ENCODE measurements at places on chromosomes 2 and 18.

DNA sequence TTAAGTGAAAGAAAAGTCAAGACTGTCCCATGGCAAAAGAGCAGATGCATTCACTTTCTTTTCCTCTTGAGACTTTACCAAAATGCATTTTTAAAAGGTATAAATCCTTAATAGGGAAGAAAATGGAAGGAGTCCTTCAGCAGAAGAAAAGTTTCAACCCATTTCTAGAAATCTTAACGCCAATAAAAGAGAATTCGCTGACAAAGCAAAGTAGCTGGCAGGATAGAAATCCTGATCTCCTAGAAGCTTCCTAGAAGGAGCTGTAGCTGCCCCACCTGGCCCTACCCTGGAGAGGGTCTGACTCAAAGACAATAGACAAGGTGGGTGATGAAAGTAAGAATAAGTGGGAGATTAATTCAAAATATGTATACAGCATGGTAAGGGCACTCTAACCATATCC is 144.9 kb upstream of the PKDCC start:
- DNase-seq, result no peak

- DNase-seq, result no peak
Observed at GRCh38 chr2:98895901-98896300, 40.1 kb downstream of the CRACDL start.

DNA sequence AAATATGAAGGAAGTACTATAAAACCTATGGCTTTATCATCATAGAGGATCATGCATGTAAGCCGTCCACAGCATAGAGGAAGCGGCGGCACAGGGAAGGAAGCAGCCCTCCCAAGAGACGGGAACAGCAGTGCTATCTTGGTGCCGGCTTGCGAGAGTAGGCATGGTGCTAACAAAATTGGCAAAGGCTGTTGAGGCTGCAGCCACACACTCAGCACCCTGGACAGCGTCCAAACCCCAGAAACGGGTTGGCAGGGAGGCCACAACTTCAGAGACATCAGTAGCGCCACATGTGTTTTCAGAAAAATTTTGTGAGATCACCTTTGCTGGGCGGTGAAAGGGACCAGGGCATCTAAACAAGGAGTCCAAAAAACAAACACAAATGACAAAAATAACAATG is 37.7 kb downstream of the NETO1 start:
- no peak for DNase-seq

DNA sequence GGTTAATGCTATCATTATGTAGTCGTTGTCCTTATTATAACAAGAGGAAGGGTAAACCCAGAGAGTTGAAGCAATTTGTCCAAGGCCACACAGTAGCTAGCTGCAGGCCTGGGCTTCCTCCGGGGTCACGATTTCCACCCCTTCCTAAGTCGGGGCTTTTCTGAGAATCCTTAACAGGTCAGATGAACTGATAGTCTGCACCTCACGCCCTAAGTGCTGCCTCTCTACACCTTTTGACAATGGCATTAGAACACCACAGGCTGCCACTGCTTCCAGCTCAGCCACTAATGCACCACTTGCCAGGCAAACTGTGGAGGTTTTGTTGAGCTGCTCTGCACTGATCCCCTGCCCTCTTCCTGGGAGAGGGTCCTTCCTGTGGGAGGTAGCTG is 37.7 kb downstream of the FOSL2 start:
- no peak for DNase-seq

- DNase-seq, result no peak
Observed at GRCh38 chr2:207181526-207182274, 16.0 kb upstream of the KLF7 start.

DNA sequence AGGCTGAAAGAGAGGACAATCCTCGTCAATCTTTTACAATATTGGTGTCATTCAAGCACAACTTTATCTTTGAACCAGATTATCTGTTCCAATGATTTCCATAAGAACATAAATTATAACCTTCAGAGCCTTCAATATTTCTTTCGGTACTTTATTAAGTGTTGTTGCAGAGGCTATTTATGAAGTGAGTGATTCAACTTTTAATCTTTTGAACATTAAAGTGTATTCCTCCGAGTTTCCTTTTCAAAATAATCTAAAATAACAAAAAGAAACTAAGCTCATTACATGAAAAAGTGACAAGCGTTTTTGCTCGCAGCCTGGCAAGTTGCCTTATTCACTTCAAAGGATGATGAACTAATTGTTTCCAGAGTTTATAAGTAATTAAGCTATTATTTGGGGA is 149.0 kb downstream of the MEIS1 start:
- DNase-seq, result no peak

- DNase-seq, result no peak
Observed at GRCh38 chr2:231957913-231958763, 3.4 kb upstream of the DIS3L2 start.

GRCh38 chr2:220001751-220002150 is 374.3 kb downstream of the SLC4A3 start:
- DNase-seq, result no peak

- no peak for DNase-seq
Observed at GRCh38 chr18:48797841-48798255, 152.9 kb downstream of the SMAD7 start.

DNA sequence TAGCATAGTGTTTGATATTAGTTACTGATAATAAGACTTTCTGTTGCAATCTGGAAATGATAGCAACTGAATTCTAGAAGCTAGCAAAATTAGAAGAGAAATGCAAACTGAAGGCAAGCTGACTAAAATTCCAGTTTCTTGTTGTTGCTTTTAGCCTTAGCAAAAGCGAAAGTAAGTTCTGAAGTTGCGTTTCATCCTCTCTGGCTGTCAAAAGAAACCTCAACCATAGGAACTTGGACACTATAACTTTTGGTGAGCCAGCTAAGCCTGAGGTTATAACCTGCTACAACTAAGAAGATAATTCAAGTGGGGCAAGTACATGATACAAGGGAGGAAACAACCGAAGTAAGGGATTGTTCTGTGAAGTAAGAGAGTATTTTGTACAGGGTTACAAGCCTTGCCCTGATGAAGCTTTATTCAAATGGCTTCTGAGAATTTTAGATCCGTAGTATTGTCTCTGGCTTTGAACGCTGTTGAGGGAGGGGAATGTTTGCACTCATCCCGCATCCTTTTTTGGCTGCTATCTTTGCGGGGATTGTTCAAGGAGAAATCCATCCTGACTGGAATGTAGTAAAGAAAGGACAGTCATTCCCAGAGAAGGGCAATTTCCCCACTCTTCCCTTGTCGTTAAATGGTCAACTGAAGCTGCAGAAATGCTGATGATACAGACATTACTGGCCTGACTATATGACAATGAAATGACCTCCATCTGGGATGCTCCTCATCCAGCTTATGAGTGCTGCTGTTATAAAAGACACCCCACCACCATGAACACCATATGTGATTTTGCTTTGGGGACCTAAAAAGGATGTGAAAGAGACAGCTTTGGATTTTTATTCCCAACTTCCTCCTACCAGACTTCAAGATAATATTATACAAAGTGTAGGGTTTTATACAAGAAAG is 7.0 kb upstream of the TMX3 start:
- DNase-seq, result no peak

GRCh38 chr2:134272806-134273205 is 18.9 kb downstream of the MGAT5 start:
- DNase-seq, result no peak

DNA sequence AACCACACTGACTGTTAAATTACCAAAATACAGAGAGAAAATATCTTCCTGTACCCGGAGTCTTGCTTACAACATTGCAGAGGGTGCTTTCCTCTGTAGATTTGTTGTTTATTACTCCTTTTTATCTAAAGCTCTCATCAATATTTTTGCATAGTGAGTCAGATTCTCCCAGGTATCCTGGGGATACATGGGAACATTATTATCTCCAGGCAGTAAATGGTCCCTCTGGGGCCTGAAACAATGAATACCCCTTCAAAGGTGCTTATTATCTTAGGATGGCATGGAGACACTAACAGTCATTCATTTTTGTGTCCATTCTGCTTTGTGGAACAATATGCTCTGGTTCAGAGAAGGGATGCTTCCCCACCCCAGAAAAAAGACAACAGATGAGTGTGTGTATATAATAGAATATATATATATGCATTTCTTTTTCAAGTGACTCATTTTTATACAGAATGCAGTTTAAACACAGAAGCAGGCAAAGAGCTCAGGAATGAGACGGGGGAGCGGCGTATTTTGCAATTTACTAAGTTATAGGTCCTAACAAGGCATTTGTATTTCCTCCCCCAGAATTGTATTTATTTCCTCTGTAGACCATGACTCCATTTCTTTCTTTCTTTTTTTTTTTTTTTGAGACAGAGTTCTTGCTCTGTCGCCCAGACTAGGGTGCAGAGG is 424.8 kb upstream of the ZEB2 start:
- no peak for DNase-seq

DNA sequence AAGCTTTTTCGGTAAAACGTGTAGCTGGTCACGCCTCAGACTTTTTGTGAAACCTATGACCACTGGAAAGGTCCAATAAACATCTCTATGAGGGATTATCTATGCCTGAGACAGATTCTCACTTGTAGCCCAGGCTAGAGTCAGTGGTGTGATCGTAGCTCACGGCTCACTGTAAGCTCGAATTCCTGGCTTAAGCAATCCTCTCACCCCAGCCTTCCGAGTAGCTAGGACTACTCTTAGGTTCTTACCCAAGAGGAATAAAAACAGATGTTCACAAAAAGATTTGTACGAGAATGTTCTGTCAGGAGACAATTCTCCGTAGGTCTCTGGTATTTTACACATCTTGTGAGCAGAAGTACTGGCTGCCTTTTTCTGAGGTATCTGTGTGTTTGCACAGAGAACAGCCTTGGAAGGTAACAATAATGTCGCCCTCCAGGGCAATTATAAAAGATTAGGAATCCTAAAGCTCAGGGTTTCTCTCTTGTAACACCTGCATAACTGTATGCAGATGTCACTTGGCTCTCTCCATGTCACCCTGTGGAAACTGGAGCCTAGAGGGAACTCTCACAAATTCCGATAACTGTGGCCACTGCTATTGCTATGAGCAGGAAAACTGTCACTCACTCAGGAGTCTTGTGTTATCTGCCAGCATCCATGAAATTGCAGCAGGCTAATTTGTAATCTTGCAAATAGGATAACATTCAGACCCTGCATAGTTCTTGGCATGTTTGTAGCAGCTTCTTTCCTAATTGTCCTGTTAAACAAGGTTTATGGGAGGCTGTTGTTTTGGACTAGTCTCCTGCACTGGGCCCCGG is 25.5 kb upstream of the RALBP1 start:
- DNase-seq, result no peak

DNA sequence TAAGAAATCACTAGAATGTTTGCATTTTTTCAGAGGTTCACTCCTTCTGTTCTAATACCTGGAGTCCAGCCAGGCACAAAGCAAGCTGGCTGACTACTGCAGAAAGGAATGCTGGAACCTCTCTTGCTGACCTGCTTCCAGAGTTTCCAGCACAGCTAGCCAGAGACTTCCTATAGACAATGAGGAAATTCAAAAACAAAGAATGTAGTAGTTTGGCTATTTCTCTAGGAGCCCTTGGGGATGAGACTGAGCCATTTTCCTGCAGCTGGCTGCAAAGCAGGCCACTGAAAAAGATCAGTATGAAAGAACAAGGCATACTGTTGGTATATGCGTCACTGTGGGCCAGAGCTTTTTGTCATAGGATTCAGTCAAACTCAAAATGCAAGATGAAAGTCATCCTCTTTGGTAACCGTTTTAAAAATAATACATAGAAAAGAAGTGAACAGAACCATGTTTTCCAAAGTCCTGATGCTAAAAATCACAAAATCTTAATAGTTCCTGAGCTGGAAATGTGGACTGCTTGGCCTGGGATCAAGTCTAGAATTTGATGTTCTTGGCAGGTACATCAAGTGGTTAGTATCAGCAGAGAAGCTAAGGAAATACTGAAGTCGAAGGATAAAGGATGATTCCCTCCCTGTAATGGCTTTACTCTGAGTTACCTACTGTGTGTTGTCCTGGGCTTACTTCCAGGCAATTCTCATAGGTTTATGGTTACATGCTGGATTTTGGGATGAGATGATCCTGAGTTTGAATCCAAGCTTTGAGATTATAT is 9.0 kb upstream of the DSEL start:
- no peak for DNase-seq

DNA sequence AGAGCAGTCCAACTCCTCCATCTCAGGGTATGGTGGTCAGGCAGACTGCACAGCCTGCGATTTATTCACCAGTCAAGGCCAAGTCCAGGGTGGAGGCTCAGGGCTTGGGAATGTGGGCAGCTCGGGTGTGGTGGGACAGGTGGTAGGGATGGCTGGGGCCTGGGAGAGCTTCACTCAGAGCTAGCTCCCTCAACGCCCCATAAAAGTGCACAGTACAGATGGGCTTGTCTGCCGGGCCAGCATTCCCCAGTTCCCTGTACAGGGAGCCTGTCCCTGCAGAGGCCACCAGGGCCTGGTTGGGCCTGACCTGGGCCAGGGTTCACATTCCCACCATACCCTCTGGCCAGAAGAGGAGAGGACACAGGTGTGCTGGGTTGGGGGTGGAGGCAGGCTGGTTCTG is 49.2 kb upstream of the OTOS start:
- no peak for DNase-seq

DNA sequence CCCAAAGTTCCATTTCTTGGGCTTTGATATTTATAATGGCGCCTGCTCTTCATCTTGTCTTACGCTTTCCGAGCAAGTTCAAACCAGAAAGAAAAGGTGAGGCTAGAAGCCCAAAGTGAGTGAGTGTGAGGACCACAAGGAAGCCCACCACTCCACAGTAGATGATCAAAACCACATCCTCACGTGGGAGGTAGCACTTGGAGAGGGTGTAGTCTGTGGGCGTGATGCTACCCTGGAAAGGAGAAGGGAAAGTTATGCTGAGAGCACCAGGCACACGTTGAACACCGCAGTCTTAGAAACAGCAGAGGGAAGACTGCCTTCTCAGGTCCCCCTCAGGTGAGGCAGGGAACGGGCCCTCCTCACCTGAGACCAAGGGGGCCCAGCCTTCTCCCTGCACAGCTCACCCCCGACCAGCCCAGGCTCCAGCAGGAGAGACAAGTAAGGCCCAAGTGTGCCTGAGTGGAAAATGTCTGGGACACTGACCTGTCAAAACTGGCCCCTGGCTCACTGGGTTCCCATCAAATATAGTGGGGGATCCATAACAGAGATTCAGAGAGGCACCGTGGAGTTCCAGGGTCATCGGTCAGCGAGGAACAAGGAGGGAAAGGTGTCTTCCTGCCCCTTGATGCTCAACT is 23.6 kb downstream of the MPPE1 start:
- no peak for DNase-seq

- no peak for DNase-seq
Observed at GRCh38 chr18:50201476-50202018, 6.6 kb upstream of the MYO5B start.

DNA sequence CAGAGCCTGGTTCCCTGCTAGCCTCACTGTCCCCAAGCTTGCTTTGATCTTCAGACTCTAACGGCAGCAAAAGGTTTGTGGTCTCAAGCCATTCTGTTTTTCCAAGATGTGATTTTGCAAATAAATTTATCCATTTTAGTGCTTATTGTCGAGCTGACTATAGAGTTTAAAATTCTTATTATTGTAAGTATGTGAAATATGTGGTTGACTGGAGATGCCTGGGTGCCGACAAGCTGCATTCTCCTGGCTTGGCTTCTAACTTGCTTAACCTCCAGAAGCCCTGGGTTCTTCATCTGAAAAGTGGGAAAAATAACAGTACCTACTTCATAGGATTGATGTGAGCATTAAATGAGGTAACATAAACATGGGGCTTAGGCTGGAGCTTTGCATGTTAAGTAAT is 9.9 kb upstream of the EDAR start:
- DNase-seq, result no peak
